Hindlimb muscle (tissue), 1 donor: ENCODE measurements at places on chromosomes 13 and 19.

DNA sequence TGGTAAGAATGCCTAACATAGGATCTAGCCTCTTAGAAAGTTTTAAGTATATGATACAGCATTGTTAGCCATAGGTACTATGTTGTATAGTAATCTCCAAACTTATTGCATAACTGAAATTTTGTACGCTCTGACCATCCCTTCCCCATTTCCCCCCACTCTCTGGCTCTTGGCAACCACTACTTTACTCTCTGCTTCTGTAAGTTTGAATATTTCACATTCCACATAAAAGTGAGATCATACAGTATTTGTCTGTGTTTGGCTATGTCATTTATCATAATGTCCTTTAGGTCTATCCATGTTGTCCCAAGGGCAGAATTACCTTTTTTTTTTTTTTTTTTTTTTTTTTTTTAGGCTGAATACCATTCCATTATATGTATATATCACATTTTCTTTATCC is 396.9 kb downstream of the DLEU7 start:
- DNase-seq = no peak

DNA sequence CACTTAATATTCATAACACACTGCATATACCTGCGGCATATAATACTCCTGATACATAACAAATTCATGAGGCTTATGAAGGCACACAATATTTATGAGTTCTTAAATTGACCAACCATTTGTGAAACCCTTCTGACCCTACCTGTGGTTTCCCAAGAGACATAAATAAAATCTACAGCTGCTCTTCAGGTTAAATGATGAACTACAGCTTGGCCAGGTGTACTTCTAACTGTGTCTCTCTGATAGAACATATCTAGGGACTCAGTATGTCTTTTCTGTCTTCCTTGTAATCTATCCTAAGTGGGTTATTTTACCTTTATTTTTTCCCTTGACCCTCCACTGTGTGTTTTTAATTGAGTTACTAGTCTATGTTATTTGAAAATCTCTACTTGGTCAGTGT is 189.9 kb upstream of the UFM1 start:
- no peak for DNase-seq

- no peak for DNase-seq
These were observed 246.1 kb downstream of the KCNRG start for GRCh38 chr13:50261130-50261901.

GRCh38 chr19:55681131-55682092 is 6.4 kb downstream of the EPN1 start:
- no peak for DNase-seq

- DNase-seq = no peak
These were observed 17.6 kb downstream of the ADAT3 start for GRCh38 chr19:1922803-1923202.

DNA sequence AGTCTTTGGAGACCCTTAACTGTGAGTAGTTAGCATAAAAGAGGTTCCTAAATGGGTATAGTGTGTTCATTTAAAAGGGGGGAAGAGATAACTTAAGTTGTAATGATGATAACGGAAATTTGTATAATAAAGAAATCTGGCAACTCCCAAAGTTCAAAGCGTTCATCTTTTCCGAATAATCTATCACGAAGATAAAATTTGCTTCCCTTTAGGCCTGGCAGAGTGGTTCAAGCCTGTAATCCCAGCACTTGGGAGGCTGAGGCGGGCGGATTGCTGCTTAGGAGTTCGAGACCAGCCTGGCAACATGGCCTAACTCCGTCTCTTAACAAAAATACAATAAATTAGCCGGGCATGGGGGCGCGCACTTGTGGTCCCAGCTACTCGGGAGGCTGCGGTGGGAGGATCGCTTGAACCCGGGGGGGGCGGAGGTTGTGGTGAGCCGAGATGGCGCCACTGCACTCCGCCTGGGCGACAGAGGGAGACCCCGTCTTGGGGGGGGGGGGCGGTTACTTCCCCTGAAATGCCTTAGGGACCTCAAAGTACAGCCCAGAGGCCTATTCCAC is 934 bp downstream of the N4BP2L2 start:
- no peak for DNase-seq

DNA sequence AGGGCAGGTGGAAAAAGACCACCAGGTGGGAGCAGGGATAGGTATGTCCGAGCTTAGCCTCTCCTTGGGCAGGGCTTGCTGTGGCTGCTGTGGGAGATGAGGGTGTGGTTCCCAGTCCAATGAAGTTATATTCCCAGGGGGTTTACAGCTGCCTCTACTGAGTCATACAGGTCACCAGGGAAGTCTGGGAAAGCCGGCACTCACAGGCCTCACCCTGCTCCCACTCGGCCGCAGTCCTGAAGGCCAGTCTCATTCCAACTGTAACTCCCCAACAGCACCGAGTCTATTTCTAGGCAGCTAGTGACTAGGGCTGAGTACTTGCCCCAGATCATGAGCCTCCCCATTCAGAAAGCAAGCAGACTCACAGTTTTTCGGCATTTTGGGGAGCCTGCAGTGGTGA is 77.1 kb downstream of the FNDC3A start:
- DNase-seq = no peak

- DNase-seq = no peak
These were observed 6.9 kb upstream of the JUNB start for GRCh38 chr19:12784394-12784870.

- no peak for DNase-seq
These were observed 33.8 kb downstream of the DHRS12 start for GRCh38 chr13:51770160-51770559.

- DNase-seq = no peak
These were observed 14.7 kb upstream of the PRR19 start for GRCh38 chr19:42287017-42287826.

DNA sequence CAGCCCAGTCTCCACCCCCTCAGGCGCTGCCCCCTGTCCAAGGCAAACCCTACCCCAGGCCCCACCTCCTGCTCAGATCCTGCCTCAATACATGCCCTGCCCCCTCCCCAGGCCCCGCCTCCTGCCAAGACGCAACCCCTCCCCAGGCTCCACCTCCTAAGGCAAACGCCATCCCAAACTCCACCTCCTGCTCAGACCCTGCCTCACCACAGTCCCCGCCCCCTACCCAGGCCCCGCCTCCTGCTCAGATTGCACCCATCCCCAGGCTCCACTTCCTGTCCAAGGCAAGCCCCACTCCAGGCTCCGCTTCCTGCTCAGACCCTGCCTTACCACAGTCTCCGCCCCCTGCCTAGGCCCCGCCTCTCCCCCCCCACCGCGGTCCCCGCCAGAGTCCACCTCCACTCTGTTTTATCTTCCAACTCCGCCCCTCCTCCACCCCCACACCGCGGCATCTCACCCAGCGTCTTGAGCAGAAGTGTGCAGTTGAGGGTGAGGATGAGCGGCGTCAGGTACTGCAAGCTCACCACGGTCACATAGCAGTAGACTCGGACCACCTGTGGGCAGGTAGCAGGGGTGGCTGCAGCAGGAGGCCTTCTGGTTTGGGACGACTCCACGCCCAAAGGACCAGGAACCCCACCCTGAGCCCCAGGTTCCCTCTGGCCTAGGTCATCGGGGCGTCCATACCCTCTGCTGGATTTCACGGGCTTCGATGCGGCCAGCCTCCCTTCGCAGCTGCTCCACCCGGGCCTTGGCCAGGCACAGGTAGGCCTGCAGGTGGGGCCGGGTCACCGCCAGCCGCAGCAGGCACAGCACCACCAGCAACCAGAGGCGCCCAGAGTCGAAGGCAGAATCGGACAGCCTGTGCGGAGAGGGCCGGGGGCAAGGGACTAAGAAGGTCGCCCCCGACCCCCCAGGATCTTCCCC is 17.7 kb downstream of the TMEM161A start:
- DNase-seq = no peak

DNA sequence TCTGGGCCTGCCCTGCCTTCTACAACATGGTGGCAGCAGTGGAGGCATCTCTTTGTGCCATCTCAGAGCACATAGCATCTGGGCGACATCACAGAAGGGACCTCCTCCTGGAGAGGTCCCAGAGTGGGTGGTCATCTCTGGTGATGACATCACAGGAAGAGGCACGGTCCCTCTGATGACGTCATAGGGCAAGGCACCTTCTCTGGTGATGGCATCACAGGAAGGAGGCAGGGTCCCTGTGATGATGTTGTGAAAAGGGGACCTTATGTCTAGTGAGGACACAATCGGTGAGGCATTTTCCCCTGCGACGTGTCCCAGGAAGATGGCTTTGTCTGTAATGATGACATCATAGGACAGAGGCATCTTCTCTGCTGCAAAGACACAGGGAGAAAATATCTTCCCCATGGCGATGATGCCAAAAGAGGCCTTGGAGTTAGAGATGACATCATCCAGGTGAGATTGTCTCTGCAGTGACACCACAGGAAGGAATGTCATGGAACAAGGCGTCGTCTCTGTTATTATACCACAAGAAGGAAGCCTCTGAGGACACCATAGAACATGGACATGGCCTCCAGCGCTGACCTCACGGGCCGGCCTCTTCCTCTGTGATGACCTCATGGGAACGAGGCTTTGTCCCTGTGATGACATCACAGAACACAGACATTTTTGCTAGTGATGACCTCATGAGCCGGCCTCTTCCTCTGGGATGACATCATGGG is 10.7 kb downstream of the SHISA7 start:
- no peak for DNase-seq

DNA sequence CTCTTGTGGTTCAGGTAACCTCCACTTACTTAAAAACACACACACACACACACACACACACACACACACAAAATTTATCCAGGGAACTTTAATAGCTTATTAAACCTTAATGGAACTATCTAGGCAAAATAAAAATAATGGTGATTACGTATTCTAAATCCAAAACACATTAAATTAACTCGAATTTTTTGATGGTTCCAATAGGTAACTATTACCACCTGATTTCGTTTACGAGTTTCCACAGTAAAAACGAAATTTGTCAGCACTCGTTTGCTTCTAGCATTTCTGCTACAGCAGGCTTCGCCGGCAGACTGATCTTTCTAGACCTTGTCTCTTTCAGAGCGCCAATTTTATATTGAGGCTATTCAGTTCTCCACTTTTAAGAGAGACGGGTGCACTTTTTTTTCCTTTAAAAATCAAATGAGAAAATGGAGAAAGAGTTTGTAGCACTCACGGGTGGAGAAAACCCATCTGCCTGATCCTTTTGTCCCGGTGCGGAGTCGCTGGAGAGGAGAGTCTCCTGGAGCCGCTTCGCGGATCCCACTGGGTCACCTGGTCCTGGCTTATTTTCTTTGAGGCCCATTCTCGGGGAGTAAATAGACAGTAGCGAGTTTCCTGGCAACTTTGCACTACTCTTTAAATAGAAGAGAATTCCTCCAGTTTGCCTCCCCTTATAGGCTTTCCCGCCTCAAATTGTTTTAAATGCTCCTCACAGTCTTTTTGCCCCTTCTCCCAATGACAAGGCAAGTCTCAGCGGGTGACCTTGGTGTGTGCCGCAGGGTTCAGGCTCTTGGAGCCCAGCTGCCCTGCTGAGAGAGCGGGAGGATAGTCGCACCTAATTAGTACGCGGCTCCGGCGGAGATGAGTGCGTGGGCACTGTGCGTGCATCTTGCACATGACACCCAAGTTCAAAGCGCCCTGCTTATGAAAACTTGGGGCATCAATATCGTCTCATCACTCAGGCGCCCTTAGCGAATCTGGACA is 117.0 kb downstream of the KCNRG start:
- no peak for DNase-seq
